ENCODE measurements at places on chromosomes 2 and 18.

DNA sequence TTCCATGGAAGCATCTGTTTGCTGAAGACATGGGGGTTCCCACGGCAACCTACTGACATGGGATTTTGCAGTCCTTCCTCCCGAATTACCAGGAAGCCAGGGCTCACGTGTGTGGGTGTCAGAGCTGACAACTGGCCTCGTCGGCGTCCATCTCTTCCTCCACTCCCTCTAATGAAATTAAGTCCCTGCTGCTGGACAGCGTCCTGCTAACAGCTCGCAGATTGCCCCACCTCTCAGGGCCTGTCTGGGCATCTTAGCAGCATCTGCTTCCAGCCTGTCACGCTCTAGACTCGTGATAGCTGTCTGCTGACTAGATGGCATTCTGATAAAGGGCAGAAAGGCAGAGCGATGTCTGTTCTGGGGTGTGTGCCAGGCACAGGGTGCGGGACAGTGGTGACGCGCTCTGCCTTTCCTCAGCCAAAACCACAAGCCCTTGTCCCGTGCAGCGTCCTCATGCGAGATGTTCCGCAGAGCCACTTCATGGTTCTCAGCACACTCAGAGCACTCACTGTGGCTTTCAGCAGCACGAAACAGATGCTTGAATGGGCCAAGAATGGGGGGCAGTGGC, 161.1 kb downstream of the ARL4C start:
- DNase-seq = peak; percentile 77

- DNase-seq = no peak
Measured at GRCh38 chr2:119436993-119437772, 5.5 kb downstream of the TMEM37 start.

- no peak for DNase-seq
Measured at GRCh38 chr18:11665587-11665986, 23.5 kb upstream of the GNAL start.

DNA sequence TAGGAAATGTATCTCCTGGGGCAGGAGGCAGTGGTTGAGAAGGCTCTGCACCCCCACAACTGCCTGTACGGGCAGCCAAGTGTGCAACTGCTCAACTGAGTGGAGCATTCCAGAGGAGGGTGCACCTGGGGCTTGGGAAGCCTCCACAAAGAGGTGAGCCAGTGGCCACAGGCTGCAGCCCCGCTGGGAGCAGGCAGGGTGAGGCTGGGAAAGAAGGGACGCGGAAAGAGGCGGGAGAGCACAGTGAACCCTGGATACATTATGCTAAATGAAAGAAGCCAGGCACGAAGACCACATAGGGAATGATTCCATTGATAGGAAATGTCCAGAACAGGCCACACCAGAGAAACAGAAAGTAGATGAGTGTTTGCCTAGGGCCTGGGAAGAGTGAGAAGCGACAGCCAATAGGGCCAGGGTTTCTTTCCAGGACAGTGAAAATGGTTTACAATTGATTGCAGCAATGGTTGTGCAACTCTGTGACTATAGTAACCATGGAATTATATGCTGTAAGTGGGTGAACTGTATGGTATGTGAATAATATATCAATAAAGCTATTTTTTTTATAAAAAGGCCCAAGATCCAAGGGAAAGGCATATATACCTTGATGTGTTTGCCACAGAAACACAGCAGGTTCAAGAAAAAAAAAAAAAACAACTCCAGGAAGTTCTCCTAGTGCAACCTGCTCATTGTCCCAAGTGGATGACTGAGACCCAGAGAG, 82.4 kb downstream of the DDX1 start:
- no peak for DNase-seq

DNA sequence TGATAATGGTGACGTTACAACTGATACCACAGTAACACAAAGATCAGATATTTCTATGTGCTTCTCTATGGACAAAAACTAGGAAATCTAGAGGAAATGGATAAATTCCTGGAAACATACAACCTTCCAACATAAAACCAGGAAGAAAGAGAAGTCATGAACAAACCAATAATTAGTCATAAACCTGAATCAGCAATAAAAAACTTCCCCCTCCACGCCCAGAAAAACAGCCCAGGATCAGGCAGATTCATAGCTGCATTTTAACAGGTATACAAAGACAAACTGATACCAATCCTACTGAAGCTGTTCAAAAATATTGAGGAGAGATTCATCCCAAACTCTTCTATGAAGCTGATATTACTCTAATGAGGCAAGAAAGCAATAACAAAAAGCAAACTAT, 1535.2 kb upstream of the LRRTM1 start:
- no peak for DNase-seq

DNA sequence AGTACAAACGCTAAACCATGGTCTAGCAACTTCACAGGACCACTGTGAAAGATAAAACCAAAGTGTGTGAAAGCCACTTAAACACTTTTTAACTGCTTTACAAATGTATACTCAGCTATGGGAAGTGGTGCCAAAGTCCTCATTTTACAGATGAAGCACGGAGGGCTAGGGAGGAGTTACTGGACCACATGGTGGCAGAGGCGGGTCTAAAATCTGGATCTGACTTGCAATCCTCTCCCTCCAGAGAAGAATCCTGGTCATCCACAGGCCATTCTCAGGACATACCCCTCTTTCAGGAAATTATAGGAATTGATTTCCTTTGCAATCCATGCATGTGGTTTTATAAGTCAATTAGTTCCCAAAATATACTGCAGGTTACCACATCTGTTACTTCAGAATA, 84.6 kb upstream of the GYPC start:
- DNase-seq = no peak

GRCh38 chr2:19496646-19497045, 138.2 kb upstream of the OSR1 start:
- DNase-seq = no peak

GRCh38 chr2:11312770-11313471, 31.5 kb downstream of the ROCK2 start:
- no peak for DNase-seq

DNA sequence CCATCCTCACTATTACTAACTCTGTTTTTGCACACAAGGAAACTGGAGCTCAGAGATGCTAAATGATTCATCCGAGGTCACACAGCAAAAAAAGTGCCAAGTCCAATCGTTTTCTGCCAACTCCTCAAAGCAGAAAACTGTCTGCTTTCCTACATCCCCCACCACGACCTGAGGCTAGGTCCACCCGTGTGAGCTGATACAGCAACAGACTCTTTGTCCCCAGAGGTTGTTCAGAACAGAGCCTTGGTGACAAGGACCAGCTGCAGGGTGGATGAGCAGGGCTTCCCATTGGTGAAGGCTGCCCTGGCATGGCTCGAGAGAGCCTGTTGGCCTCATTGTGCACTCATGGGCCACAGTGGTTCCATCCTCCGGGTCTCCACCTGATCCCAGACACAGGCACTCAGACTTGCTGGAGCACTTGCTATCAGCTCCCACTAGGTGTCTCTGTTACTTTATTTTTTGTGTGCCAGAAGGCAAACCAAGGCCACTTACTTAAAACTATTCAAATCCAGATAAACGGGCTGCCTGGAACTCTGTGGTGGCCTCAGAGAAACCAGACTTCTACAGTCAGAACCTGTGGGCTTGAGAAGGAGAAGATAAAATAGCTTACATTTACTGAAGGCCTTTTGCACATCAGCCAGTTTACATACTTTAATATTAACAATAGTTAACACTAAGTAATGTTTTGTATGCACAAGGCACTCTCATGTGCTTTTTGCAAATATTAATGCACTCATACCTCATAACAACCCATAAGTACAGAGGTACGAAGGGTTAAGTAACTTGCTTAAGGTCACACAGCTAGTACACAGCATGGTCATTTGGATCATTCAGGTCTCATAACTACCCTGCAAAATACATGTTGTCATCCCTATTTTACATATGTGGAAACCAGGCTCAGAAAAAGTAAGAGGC, 62.9 kb upstream of the CTIF start:
- DNase-seq = peak; percentile 42

- no peak for DNase-seq
Measured at GRCh38 chr2:239629926-239630617, 229.3 kb upstream of the HDAC4 start.

DNA sequence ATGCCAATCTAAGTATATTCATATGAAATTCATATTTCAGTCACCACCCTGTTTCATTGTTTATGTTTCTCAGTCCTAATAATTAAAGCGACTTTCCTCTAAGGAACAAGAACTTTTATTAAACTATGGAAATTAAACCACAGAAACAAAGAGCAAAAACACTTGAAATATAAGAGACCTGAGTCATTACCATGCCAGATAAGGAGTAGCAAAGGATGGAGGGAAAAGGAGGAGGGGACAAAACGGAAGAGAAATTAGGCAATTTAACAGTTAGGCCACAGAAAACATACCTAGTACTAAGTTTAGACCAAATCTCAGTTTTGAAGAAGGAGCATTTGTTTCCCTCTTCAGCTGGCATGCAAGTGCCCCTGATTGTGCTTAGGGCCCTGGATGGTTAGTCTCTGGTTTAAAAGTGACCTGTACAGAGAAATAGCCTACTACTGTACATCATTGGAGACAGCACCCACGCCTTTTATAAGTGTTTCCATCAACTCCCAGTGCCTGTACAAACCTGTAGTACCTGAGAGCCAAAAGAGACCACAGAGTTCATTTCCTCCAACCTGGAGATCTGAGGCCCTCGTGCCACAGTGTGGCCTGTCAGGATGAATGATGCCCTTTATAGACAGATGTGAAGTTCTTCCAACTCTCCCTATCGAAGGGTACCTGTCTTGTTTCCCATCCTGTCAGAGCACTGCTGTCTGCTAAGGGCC, 74.5 kb downstream of the SPATS2L start:
- DNase-seq = no peak

GRCh38 chr2:206981739-206982340, 42.5 kb downstream of the CPO start:
- DNase-seq = peak; percentile 82

DNA sequence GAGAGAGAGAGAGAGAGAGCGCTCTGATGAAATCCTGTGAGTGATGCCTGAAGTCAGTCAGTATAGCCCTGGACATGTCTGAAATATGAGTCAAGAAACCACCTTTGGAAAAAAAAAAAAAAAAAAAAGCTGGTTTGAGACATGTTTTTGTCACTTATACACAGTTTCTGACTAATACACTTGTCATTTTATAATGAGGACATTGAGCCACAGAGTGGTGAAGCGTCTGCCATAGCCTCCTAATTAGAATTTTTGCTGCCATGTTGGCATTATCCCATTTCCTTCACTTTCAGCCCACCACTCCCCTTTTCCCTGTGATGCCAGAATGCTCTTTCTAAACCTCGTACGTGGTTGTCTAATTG, 15.7 kb upstream of the MYO3B start:
- no peak for DNase-seq

- peak; percentile 64 for DNase-seq
Measured at GRCh38 chr2:29580223-29580622, 341.2 kb downstream of the ALK start.

Data from BE2C (cell line).